ENCODE measurements at places on chromosomes 7 and 10.

DNA sequence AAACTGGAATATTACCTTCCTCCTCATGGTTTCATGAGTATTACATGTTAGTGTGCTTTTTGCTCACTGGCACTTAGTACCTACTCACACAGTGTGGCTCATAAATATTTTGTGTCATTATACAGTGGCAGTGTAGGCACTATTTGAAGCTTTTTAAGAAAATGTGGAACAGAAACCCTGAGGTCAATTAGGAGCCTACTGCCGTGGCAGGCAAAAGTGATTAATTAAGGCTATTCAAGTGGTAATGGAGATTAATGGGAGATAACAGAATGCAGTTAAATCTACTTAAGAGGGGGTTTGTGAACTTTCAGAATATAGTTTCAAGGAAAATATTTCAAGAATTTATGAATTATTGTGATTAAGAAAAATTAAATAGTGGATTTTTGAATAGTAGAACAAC lies 277.6 kb downstream of the HGF start:
- no peak for DNase-seq

- DNase-seq, result no peak
Observed at GRCh38 chr7:69374044-69374425, 224.2 kb upstream of the AUTS2 start.

- no peak for DNase-seq
Observed at GRCh38 chr10:132300582-132300981, 7.2 kb downstream of the STK32C start.

DNA sequence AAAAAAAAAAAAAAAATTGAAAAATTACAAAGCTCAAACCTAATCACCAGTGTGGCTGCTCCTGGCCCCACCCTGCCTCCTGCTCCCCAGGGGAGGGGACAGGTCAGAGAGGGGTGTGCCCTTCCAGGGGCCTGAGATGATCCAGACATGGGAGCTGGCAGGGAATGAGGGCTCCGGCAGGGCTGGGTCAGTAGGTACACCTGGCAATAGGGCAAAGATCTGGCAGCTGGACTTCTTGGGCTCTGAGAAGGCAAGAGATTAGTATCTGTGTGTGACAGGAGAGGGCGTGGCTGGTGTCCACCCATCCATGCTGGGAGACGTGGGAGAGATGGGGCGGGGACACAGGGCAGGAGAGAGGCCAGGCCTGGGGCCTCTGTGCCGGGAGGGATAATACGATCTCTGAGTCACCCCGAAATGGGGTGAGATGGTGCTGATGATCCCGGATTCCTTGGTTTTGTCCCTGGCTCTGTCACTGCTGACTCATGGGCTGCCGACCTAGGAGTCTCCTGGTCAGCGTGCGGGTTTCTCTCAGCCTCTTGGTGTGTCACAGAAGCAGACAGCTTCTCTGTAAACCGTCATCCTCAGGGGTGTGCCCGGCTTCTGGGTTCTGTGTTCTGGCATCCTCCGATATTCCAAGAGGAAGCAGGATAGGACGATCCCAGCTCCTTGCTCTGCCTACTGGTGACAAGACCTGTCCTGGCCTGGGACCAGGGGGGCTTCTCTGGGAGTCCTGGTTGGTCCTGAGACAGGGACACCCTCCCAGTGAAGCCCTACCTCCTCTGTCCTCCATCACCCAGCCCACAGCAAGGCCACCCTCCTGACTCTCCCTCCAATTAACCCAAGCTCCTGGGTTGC lies 8.2 kb upstream of the CLDN4 start:
- no peak for DNase-seq

- DNase-seq, result no peak
Observed at GRCh38 chr7:158541346-158542010, 46.1 kb downstream of the PTPRN2 start.

DNA sequence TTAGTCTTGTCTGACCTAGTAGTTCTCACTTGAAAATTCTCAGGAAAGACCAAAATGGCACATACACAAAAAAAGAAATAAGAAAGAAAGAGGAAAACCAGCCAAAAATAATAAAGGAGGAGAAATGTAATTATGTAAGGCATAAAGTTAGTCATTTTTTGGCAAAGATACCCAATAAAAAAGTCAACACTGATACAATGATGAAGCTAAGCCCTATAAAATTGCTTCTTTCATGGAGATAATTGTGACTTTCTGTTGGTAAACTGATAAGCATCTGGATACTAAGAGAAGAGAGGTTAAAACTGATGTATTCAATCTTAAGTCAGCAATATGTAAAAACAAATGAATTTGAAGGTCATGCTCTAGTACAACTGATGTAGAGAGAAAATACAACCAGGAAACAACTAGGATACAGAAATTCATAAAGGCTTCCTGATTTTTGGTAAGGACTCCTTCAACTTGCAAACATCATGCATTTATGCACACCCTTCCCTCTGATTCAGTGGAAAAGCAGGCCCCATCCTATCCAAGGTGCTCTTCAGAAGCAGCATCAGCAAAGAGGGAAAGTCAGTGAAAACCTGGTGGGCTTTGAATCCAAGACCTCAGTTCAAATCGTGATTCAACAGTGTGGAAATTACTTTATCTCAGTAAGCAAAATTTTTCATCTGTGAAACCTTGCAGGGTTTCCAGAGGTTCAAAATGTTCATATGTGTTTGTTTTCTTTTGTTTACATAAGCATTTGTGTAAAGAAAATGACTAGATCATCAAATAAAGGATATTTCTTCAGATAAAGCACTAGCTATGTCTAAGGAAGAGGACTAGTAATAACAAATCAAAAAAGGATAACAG lies 32.6 kb downstream of the IMMP2L start:
- DNase-seq, result no peak

DNA sequence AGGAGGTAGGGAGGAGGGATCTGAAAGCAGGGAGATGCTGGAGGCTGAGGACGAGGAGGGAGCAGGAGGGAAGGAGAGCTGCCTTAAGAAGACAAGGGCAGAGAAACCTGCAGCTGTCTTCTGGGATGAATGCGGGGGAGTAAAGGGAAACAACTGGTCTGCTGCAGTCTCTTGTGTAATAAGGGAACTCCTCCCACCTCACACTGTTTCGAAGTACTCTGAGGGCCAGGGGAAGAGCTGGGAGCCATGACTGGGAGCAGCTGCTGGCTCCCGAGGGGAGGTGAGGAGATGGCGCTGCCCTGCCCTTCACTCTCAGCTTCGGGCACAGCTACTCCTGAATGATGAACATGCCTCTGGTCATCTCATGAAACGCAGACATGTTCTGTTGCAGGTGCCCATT lies 65.1 kb downstream of the CLEC2L start:
- DNase-seq, result no peak

GRCh38 chr10:29734962-29735627 lies 100.3 kb upstream of the SVIL start:
- DNase-seq, result peak; percentile 38

DNA sequence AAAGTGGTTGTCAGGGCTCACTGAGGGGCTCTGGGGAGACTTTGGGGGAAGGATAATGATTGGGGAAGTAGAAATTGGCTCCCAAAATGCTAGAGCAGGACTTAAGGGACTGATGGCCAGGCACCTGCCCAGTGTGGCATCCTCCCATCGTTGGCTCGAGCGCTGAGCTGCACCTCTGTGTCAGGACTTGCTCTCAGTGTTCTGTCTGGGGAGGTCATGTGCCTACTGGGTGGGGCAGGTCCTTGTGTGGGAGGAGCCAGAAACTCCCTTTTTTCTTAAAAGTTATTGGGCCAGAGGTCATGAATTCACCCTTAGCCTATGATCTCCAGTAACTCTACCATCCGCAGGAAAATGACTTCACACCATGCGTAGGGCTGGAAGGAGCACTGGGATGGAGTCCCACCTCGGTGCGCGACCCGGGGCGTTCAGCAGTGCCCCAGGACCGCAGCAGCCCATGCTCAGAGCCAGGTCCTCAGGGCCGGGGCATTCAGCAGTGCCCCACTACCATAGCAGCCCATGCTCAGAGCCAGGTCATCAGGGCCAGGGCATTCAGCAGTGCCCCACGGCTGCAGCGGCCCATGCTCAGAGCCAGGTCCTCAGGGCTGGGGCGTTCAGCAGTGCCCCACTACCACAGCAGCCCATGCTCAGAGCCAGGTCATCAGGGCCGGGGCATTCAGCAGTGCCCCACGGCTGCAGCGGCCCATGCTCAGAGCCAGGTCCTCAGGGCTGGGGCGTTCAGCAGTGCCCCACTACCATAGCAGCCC lies 221.9 kb downstream of the EBF3 start:
- DNase-seq, result no peak

DNA sequence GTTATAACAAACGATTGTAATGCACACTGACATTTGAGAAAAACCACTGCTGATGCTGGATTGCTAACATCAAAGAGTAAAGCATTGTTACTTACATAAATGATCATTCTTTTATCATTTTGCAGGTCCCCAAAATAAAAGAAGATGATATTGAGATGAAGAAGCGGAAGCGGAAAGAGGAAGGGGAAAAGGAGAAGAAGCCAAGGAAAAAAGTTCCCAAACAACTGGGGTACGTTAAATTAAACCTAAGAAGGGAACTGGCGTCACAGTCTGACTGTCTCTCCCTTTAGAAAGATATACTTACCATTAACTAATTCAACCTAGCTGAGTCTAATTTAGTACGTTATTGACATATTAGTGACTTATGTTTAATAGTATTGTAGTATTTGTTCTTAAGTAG lies 28.1 kb downstream of the UBN2 start:
- DNase-seq, result no peak

- DNase-seq, result no peak
Observed at GRCh38 chr10:23373156-23373555, 28.6 kb upstream of the C10orf67 start.

DNA sequence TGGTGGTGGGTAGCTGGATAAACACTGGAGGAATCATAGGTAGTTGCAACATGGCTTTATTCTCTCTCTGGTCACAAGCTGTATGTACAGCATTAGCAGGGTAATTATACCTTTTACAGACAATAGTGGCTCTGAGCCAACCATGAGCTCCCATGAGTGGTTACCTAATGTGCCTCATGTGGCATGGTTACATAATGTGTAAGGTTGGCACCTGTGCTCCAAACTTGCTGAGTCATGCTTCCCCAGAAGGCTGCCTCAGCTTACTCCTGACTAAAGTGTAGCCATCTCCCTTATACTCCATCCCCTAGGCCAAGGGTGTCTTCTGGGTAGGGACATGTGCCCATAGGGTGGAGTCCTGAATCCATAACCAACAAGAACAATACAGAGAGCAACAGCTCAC lies 345.3 kb upstream of the SEMA3C start:
- no peak for DNase-seq

DNA sequence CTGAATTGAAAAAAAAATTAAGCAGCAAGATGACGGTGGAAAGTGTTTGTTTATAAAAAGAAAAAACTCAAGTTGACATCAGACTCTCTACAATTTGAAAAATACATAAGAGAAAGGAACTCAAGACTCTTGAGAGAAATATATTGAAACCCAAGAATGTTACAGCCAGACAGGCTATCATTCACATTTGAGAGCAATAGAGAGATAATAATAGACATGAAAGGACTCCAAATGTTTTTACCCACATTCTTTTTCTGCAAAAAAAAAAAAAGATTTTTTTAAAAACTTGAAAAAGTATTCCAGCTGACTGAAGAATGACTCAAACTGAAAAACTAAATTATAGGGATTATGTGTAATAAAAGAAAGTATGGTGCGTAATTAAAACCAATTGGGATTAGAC lies 532.4 kb downstream of the INHBA start:
- no peak for DNase-seq

Measured in activated CD4-positive, alpha-beta T cell treated with anti-CD3 and anti-CD28 coated beads, Interleukin-2, amount 50 U/mL, for 16 hours (primary cell).